ENCODE measurements at places on chromosomes 12 and 14.

DNA sequence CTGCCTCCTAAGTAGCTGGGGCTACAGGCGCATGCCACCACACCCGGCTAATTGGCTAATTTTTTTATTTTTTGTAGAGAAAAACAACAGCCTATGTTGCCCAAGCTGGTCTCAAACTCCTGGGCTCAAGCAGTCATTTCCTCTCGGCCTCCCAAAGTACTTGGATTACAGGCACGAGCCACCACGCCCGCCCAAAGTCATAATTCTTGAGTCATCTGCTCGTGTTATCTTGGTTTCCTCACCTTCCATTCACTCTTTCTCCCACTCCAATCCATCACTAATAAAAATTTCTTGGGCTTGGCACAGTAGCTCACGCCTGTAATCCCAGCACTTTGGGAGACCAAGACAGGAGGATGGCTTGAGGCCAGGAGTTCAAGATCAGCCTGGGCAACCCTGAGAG lies 32.0 kb downstream of the ITGA7 start:
- DNase-seq = no peak

DNA sequence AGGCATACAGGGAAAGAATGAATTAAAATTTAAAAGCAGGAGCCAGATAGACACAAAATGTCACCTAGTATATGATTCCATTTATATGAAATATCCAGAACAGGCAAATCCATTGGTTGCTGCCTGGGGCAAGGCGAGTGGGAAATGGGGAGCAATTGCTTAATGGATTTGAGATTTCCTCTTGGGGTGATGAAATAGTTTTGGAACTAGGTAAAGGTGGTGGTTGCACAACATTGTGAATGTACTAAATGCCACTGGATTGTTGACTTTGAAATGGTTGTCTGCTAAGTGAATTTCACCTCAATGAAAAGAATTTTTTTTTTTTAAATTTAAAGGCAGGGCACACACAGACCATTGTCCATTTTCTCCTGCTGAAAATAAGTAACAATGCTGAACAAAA lies 61.9 kb downstream of the ABCC9 start:
- DNase-seq = no peak

- no peak for DNase-seq
Observed at GRCh38 chr12:10901427-10901826, 7.9 kb downstream of the TAS2R13 start.

DNA sequence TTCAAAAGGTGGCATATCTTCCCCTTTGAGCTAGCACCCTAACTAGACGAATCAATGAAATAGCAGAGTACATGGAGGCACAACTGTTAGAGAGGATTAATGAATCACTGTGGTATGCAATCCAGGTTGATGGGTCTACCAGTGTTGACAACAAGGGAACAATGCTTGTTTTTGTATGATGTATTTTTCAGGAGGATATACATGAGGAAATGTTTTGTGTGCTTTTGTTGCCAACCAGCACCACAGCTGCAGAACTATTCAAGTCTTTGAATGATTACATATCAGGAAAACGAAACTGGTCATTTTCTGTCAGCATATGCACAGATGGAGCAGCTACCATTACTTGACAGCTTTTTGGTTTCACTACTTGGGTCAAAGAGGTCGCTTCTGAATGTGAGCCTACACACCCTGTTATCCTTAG lies 142.6 kb downstream of the GPHN start:
- DNase-seq = no peak

DNA sequence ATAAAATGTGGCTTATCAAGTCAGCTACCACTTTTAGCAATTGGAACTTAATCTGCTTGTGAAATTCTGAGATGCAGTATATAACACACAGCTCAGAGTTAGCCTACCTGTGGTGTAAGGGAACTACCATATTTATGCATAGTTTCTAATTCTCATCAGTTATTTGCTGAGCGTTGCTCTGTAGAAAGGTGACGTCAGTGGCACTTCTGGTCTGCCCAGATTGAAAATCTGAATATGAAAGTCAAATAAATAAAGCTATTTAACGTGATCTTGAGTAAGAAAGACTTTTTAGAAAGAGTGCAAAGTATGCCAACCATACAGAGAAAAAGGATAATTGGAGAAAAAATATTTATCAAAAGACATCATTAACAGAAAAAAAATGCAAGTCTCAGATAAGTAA lies 938.9 kb upstream of the NOVA1 start:
- DNase-seq = no peak

GRCh38 chr12:18141048-18141982 lies 51.3 kb upstream of the RERGL start:
- DNase-seq = no peak

GRCh38 chr14:70422538-70422937 lies 5.6 kb upstream of the SYNJ2BP start:
- no peak for DNase-seq

GRCh38 chr12:131912518-131913274 lies 16.4 kb upstream of the PUS1 start:
- DNase-seq = no peak
